ENCODE measurements at places on chromosomes 6 and 20. TPM values are rescaled to one million over a fixed set of nuclear protein-coding genes. Genes with fewer than 3 reads are reported as not detected.

FOXA2 gene
- polyA plus RNA-seq = 32.7 TPM

SLC17A4 gene
- polyA plus RNA-seq = not detected

SIGLEC1 gene
- polyA plus RNA-seq = 1.8 TPM

PAX1 gene
- not detected for polyA plus RNA-seq

DNA sequence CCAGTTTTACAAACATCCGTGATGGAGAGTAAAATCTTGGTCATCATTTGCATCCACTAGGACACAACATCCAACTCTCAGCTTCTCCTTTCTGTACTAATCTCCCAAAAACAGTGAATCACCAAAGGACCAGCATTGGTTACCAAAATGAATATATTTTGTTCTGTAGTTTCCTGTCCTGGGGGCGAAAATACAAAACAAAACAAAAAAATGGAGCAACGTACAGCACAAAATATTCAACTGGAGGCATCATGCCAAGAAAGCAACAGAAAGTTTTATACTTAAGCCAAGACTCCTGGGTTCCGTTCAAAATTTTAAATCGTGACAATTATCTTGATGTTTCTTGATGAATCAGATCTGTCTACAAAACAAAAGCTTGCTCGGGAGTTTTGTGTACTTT is 126.6 kb upstream of the CCDC28A start:
- H3K4me3 ChIP-seq = no peak overlapping the region
- no peaks in the 10 kb centered on the region for H3K4me1 ChIP-seq
- no peaks in the 10 kb centered on the region for H3K36me3 ChIP-seq

DNA sequence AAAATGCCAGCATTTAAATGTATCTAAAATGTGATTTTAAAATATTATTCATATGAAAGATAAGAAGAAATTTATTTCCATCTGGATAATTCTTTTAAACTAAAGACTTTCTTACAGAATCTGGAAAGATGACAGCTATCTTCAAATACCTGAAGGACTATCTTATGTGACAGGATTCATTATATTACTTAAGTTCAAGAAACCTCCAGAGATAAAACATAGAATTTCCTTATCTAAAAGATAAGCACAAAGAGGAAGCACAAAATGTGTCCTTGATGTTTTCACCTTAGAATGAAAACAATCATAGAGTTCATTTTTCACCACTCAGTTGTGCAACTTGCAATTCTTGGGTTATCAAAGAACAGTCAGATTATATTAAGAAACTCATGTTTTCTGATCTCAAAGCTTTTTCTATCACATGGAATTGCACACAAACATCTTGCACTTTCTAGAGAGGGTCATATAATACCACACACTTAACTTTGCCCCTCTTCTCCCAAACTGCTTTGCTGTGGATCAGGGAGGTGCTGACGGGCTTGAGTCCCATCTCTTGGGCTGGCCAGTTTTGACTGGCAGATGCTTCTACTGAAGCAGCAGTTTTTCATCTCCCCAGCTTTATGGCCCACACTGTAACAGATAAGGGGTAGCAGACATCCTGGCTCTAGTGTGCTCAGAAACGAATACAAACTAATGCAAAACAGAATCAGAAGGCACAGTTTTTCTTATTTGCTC is 467.4 kb downstream of the CDC5L start:
- no peaks in the 10 kb centered on the region for H3K27me3 ChIP-seq
- H3K36me3 ChIP-seq = no peaks in the 10 kb centered on the region
- H3K4me1 ChIP-seq = no peaks in the 10 kb centered on the region
- no peak for DNase-seq

DNA sequence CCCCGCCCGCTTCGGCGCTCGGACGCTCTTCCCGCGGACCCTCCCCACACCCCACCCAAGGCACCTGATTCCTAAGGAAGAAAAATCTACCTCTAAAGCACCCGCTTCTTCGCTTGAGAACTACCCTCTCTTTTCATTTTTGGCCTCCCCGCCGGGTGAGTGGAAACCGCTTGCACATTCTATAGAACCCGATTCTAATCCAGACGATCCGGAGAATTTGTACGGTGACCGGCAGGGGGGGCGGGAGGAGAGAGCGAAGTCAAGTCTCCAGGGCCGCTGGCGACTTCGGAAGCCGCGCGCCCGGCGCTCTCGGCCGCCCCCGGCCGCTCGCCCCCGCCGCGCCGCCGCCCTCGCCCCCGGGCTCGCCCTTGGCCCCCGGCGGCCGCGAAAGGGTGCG is at the start of gene RBM24:
Gene RBM24 (plus strand): TSS at position 262 of the 397 bp plus-strand sequence. CDS start 221 bp downstream, outside the sequence.
- H3K27me3 ChIP-seq = peaks cover 22% of the 10 kb centered on the region
- H3K36me3 ChIP-seq = no peaks in the 10 kb centered on the region
- DNase-seq = peak; percentile 83

DNA sequence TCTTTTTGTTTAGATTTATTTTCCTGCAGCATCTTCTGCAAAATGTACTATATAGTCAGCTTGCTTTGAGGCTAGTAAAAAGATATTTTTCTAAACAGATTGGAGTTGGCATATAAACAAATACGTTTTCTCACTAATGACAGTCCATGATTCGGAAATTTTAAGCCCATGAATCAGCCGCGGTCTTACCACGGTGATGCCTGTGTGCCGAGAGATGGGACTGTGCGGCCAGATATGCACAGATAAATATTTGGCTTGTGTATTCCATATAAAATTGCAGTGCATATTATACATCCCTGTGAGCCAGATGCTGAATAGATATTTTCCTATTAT is 3.2 kb downstream of the FOXC1 start:
- peaks cover 79% of the 10 kb centered on the region for H3K27me3 ChIP-seq
- DNase-seq = no peak
- no peaks in the 10 kb centered on the region for H3K36me3 ChIP-seq
- peaks cover 40% of the 10 kb centered on the region for H3K4me1 ChIP-seq
- peak overlapping the region; percentile 50 for H3K4me3 ChIP-seq

- no peaks in the 10 kb centered on the region for H3K27me3 ChIP-seq
- no peak overlapping the region for H3K4me3 ChIP-seq
- no peaks in the 10 kb centered on the region for H3K36me3 ChIP-seq
These were observed 26.0 kb downstream of the KLHL31 start for GRCh38 chr6:53639520-53639919.

- H3K4me3 ChIP-seq = no peak overlapping the region
- H3K27me3 ChIP-seq = no peaks in the 10 kb centered on the region
- no peak overlapping the region for H3K27ac ChIP-seq
- no peaks in the 10 kb centered on the region for H3K4me1 ChIP-seq
- peaks cover 32% of the 10 kb centered on the region for H3K36me3 ChIP-seq
These were observed 295.9 kb downstream of the GMDS start for GRCh38 chr6:1949538-1949937.

- no peaks in the 10 kb centered on the region for H3K36me3 ChIP-seq
- H3K4me1 ChIP-seq = peaks cover 11% of the 10 kb centered on the region
- peak; percentile 27 for DNase-seq
- peak overlapping the region; percentile 72 for H3K4me3 ChIP-seq
- H3K27me3 ChIP-seq = peaks cover 20% of the 10 kb centered on the region
These were observed 756 bp downstream of the MOXD1 start for GRCh38 chr6:132400555-132400882.

GRCh38 chr20:8175741-8176675 is 43.9 kb downstream of the PLCB1 start:
- H3K36me3 ChIP-seq = no peaks in the 10 kb centered on the region
- H3K4me1 ChIP-seq = no peaks in the 10 kb centered on the region
- no peak overlapping the region for H3K27ac ChIP-seq

DNA sequence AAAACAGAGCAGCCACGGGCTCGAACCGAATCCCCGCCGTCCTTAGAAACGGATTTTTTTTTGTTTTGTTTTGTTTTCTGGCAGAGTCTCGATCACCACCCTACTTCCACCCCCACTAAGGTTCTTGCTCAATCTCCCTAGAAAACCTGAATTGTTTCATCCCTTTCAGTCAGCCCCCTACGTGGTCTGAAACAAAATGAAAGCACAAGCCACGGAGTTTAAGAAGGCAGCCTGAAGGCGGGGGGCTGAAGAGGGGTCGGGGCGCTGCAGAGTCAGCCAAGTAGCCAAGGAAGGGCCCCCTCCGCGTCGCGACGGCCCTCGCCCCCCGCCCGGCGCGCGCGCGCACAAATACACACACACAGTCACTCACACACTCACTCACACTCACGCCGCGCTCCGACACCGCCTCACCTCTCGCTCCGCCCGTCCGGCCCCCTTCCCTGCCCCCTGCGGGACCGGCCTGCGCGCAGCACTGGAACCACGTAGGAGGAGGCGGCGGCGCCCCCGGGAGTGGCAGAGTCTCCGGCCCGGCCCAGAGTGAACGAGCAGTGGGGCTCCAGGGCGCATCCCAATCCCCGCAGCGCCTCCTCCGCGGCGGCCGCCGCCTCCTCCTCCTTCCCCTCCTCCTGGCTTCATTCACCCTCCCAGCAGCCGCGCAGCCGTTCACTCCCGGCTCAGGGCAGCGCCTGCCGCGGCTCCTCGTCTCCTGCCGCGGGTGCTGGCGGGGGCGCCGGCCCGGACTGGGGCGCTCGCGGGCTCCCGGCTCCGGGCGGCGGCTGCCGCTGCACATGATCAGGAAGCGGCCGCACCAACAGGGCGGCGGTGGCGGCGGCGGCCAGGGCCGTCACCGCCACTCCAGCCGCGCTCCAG is 1.4 kb downstream of the ATXN1 start:
- H3K27ac ChIP-seq = peak overlapping the region; percentile 99
- H3K27me3 ChIP-seq = no peaks in the 10 kb centered on the region
- H3K4me3 ChIP-seq = peak overlapping the region; percentile 83
- H3K36me3 ChIP-seq = no peaks in the 10 kb centered on the region
- H3K4me1 ChIP-seq = peaks cover 26% of the 10 kb centered on the region

DNA sequence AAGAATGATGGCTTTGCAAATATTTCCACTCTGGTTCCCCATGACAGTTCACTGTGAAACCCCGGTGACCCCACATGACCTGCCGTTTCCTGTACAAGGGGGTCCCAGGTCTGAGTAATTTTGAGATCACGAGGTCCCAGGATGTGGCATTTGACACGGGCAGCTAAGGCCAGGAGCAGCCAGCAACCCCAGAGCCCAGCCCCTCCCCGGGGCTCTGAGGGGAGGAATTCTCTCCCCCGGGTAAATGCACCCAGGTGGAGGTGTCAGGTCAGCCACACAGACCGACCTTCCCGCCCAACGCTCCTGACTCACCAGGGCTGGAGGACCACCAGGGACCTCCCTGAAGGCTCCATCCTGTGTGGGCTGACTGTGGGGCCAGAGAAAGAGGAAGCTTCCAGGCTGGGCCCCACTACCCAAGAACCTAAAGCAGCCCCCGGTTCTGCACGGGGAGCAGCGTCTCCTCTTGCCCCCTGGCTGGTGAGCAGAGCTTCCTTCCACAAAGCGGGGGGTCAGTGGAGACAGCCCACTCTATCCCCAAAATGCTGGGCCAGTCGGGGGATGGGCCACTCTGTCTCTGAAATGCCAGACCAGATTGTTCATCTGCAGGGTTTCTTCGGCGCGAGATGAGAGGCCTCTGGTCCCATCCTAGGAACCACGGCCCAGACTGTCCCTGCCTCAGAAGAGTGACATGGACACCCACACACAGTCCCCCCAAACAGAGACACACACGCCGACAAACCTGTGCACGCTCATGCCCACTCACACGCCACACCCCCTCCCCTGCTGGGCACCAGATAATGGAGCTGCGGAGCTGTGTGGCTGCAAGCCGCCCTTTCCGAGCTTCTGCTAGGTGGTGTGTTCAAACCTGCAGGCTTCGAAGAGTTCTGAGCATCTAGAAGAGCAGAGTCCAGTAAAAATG is 23.4 kb upstream of the SLCO4A1 start:
- no peaks in the 10 kb centered on the region for H3K36me3 ChIP-seq
- no peak overlapping the region for H3K4me3 ChIP-seq
- no peak for DNase-seq
- peak overlapping the region; percentile 32 for H3K27ac ChIP-seq
- H3K4me1 ChIP-seq = peaks cover 59% of the 10 kb centered on the region

GRCh38 chr6:130765181-130765727 is 62.0 kb upstream of the SMLR1 start:
- no peaks in the 10 kb centered on the region for H3K36me3 ChIP-seq
- DNase-seq = no peak
- H3K4me3 ChIP-seq = no peak overlapping the region
- H3K27ac ChIP-seq = no peak overlapping the region
- H3K27me3 ChIP-seq = no peaks in the 10 kb centered on the region

DNA sequence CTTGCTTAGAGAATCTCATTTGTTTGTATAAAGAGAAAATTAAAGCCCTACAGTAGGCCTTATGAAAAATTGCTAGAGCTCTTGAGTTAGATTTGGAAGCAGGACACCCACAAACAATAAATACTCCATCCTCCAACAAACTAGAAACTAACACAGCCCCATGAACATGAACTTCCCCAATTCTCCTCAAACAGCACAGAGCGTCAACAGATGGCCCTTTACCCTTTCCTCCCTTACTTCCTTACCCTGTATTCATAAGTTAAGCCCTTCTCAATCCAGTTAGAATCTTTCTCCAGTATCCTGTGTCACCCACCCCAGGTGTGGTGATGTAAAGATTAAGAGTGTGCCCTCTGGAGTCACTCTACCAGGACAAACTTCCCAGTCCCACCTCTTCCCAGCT is 113.7 kb downstream of the UNC5CL start:
- H3K36me3 ChIP-seq = no peaks in the 10 kb centered on the region
- DNase-seq = no peak
- H3K4me1 ChIP-seq = no peaks in the 10 kb centered on the region
- H3K27ac ChIP-seq = no peak overlapping the region

DNA sequence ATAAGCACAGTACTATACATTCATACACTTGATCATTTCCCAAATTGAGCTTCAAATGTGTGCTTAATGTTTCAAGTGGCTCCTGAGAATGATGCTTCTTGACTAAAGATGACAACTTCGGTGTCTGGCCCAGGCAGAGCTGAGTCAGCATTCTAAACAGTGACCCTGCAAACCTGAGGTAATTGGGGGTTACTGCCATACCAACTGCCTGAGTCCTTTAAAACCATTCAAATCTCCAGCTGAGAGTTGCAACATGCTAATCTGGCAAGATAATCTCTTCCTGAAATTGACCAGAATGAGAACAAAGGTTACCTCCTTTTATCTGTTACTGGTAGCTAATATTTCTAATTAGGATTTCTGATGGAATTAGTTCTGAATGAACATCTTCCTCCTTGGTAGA is 8.2 kb downstream of the BACH2 start:
- DNase-seq = no peak
- H3K36me3 ChIP-seq = no peaks in the 10 kb centered on the region

DNA sequence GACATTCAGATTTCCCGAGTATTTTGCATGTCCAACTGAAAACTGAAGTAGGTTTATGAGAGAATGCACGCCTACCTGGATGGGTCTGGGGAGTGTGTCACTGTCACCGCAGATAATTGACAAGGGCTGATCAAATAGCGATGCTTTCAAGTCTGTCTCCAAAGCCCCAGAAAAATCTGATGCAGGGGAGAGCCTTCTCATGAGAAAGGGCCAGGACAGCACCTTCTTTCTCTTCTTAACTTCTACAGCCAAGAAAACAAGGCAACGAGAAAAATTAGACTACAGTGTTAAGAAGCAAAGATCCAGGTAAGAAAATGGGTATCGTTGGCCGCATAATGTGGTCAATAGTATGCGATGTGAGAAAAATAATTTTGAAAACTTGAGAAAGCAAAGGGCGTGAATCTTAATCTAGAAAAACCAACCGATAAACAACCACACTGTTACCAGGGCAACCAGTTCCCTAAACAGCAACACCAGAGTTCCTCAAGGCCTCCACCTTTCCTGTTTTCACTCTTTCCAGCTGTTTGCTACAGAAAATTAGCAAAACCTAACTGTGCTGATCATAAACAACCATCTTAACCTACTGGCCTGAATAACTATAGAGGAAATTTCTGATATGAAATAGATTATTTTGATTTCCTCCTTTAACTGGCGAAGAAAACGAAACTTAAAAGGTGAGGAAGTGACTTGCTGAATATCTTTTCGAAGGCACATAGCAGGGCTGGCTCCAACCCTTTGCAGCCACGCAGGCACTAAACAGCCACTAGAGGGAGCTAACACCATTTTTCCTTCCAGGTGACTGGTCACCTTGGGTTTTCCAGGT is 2.6 kb downstream of the TAGAP start:
- peaks cover 47% of the 10 kb centered on the region for H3K4me1 ChIP-seq
- no peaks in the 10 kb centered on the region for H3K36me3 ChIP-seq
- no peak overlapping the region for H3K4me3 ChIP-seq
- no peak overlapping the region for H3K27ac ChIP-seq

Measured in stomach (tissue), 19 donors.